ENCODE measurements at places on chromosomes 3 and 15.

DNA sequence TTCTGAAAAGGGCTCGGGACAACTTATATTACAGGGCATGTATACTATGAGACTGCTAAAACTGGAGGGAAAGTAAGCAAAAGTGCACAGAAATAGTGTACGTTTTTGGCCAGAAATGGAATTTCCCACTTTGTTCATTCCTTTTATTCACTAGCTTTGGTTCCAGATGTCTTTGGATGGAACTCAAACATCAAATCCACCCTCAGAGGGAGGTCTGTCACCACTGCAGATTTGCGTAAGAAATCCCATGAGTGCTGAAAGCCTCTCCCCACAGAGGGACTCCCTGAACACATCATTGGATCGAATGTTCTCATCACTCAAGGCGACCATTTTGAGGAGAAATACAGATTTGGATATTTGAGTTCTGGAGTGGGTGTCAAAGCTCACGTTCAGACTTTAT is 71.6 kb downstream of the FEM1B start:
- no peak for DNase-seq

- no peak for DNase-seq
Observed at GRCh38 chr15:55846116-55846707, 103.3 kb upstream of the PRTG start.

GRCh38 chr15:77874063-77874462 is 203.4 kb downstream of the TBC1D2B start:
- DNase-seq, result no peak

- peak; percentile 44 for DNase-seq
Observed at GRCh38 chr15:101501703-101502373, 12.3 kb upstream of the PCSK6 start.

GRCh38 chr3:159586571-159587202 is 401.9 kb upstream of the IL12A start:
- peak; percentile 2 for DNase-seq

DNA sequence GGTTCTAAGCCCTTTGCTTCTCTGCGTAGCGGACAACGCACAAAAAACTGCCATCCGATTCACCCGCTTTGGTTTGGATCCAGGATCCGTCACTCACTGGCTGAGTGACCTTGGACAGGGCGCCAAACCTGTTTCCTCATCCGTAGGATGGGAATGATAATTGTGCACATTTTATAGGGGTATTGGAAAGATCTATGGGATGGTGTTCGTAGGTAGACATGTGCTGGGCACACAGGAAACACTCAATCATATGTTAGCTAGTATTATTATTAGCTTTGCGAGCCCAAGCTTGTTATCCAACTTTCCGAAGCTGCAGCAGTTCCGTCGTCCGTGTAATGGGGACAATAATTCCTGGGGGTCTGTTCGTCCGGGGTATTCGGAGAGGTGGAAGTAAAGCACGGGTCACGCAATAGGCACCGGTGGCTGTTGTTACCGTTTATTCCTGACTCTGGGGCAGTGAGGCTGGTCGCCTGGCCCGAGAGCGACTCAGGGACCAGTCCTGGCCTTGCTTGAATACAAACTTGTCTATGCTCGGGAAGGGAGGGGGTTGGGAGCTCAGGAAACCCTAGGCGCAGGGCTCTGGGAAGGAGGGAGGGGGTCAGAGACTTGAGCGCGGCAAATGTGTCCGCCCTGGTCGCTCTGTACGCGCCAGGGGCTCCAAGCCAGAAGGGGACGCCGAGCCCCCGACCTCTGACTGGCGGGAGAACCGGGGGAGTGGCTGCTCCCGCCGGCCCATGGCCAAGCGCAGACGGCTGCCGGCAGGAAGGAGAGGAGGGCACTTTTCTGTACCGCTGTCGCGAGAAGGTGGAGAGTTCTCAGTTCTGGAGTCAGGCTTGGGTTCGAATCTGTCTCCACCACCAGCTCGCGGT is 1.3 kb downstream of the SPSB4 start:
- DNase-seq, result no peak

GRCh38 chr3:76661527-76662250 is 378.2 kb upstream of the ROBO2 start:
- no peak for DNase-seq

DNA sequence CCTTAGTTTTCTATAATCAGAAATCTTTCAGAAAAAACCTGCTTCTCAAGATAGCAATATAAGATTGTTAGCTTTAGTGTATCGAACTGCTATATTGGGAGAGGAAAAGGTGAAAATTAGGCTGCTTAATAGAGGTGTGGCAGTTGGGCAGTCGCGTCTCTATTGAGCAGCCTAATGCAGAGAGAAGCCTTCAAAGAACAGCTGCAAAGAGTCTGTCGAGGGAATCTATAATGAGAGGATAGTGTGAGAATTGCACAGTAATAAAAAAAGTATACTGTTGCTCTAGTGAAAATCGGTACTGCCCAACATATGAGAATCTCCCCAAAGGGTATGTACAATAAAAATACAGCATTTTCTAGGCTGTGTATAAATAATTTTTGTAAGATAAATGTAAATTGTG is 184.4 kb downstream of the TCF12 start:
- no peak for DNase-seq

DNA sequence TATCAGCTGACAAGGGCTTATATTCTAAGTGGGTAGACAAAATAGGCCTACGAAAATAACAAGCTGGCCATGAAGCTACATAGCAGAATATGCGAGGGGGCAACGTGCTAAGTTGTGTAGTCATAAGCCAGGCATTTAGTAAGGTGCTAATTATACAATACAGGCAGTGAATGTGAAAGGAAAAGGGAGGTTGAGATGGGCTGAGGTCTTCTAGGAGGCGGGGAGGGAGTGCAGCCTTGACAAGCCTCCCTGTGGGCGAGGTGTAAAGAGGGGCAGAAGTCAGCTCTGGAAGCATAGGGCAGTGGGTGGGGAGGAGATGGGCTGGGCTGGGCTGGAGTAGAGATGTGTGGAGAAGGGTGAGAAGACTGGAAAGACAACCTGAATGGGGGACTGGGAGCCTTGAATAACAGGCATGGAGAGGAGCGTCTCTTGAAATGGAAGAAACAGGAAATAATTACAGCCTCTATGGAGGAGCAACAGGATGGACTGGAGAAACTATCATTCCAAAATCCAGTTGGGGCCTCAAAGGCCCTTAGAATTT is 1.2 kb downstream of the TIGIT start:
- DNase-seq, result no peak

- no peak for DNase-seq
Observed at GRCh38 chr3:106251160-106251892, 382.5 kb upstream of the CBLB start.

DNA sequence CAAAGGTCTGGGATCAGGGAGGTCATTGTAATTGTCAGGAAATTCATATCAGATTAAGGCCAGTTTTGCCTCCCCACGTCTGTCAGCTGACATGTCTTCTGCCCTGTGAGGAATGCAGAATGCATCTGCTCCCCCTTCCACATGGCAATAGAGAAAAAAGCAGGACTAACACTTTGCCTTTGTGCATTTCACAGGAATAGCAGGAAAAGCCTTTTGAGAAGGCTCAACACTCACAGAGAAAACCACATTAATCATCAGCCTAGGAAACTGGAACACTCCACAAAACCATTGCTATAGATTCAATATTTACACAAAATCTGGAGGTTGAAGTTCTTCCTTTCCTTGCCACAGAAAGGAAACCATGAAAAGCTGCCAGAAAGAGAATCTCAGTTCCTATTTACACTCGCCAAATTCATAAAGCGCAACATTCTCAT is 165.2 kb upstream of the HES1 start:
- DNase-seq, result no peak

- DNase-seq, result no peak
Observed at GRCh38 chr3:133843634-133844033, 38.0 kb downstream of the SRPRB start.

GRCh38 chr3:8497582-8497981 is 4.0 kb upstream of the LMCD1 start:
- no peak for DNase-seq

DNA sequence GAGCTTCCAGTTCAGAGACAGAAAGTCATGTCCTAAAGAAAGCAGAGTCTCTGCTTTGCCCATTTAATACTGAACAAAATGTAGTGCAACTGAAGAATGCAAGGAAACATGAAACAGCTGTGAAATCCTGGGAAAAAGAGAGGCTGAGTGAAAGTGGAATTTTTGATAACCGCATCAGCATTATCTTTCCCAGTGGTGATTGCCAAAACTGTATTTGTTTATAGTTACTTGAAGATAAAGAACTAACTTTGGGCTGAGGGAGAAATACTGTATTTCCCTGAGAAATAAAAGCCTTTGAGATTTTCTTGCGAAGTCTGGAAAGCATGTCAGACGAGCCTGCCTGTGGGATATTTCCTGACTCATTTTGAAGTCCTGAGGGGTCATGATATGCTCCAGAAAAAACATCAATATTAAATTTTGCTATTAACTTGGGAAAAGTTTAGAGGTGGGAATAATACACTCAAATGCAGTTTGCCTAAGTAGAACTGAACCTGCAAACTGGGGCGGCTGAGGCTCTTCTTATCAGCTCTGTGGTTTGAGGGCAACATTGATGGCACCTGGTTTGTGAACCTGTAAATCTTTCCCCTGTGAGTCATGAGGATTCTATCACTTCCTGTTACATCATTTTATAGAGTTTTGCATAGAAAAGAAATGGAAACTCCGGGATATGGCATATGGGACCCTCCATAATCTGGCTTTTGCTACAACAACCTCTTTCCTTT is 855.3 kb downstream of the MCTP2 start:
- no peak for DNase-seq

DNA sequence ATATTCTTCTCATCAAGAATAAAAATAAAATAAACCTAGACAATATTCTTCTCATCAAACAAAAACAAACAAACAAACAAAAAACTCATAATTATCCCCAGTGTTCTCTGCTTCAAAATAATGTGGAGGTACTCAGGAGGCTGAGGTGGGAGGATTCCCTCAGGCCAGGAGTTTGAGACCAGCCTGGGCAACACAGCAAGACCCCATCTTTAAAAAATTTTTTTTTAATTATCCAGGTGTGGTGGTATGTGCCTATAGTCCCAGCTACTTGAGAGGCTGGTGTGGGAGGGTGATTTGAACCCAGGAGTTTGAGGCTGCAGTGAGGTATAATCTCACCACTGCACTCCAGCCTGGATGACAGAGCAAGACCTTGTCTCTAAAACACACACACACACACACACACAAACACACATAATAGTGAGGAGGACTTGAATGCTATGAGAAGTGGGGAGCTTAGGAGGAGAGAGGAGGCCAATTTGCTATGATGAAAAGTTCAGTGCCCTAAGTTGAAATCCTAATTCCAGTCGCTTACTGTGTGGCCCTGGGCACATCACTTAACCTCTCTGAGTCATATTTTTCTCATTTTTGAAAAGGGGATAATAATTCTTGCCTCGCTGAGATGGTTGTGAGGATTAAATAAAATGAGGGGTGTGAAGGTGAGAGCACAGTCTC is 35.8 kb upstream of the HERC1 start:
- DNase-seq, result no peak

- no peak for DNase-seq
Observed at GRCh38 chr3:45154641-45155147, 8.5 kb upstream of the CDCP1 start.

DNA sequence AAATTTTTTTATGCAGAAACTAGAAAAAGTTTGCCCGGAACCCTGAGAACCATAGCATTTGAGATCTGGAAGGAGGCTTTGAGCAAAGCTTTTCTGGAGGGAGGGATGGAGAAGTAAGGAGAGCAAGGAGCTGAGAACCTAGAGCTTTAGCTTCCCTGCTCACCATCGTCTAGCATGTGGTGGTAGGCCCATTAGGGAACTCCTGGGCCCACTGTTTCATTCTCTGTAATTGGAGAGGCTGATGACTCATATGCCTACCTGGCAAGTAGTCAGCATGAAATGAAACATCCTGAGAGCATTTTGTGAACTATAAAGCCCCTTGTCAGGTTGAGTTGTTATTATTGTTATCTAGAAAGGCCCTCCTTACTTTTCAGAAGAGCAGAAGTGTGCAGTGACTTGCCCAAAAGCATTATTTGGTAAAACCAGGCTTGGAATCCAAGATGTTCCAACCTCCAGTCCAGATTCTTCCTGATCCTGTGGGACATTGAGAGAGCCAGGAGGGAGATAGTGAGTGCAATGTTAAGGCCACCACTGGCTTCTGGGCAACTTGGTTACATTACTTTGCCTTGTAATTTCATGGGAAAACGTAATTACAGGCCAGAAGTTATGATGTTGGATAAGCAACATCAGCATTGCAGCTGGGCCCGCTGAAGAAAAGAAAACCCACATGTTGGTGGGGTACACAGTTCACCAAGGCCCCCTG is 104.5 kb upstream of the BFSP2 start:
- DNase-seq, result no peak

DNA sequence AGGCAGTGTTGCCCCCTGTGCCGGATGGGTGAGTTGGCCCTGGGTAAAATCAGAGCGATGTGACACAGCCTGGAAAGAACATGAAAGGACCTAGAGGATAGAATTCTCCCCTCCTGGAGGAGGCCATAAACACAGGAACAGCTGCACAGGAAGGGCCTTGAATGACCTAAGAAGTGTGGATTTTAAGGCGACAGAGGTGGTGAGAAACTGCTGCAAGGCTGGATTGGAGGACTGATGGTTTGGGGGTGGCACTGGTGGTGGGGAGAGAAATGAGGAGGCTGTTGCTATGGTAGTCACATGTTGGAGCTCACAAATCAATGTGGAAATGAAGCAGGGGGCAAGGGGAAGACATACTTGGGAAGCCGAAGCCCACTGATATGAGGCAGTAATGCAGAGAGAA is 13.8 kb downstream of the XIRP1 start:
- DNase-seq, result no peak

- no peak for DNase-seq
Observed at GRCh38 chr15:74403991-74404563, 29.7 kb downstream of the SEMA7A start.

DNA sequence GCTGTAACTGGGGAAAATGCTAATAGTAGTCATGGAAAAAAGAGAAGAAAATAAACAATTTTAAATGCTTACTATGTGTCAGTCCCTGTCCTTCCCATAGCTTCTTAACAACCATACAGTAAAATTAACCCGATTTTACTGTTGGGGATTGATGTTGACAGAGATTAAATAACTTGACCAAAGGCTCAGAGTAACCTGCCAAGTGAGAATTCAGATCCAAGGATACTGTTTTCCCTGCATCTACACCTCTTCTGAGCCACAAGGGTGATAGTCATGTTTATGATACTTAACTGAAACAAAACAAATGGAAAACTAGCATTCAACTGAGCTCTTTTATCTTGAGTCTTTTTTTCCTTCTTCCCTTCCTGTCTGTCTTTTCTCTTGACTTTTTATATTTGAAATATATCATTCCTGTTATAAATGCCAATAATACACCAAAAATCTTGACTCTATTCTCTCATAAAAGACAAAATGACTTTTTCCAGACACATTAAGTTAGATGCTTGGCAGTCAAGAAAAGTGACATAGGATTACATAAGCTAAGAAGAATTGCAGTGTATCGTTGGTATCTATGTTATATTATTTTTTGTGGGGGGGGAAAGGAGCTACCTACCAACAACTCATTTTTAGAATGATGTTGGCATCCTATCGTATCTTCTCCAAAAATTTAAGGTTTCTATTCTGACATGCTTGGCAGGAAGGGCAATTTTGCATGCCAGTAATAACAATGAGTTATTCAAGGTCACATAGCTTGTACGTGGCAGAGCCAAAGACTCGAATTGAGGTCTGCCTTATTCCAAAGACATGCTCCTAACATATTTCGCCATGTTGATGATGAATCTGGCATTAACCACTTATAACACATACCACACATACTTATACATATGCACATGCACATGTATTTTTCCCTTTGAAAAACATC is 306.6 kb upstream of the KCNH8 start:
- no peak for DNase-seq

GRCh38 chr3:115293321-115293720 is 146.2 kb upstream of the ZBTB20 start:
- no peak for DNase-seq
